ENCODE measurements at places on chromosomes 2 and 18.

GRCh38 chr2:236676136-236676873, 106.7 kb downstream of the ACKR3 start:
- DNase-seq: no peak

GRCh38 chr2:235053651-235054050, 101.8 kb downstream of the SH3BP4 start:
- no peak for DNase-seq

GRCh38 chr2:85893428-85894258, 4.9 kb upstream of the ST3GAL5 start:
- DNase-seq: peak; percentile 64

GRCh38 chr18:12960853-12961397, 13.1 kb downstream of the SEH1L start:
- DNase-seq: no peak

GRCh38 chr2:161974461-161974860, 99.6 kb downstream of the DPP4 start:
- no peak for DNase-seq

DNA sequence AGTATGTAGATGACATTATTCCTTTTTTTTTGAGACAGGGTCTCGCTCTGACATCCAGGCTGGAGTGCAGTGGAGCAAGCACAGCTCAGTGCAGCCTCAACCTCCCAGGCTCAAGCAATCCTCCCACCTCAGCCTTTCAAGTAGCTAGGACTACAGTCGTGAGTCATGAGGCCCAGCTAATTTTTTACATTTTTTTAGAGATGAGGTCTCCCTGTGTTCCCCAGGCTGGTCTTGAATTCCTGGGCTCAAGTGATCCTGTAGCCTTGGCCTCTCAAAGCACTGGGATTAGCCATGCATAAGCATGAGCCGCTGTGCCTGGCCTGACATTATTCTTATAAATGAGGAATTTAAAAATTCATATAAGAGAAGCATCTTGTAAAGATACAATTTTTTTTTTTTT, 86.9 kb downstream of the FAM117B start:
- DNase-seq: peak; percentile 53

- DNase-seq: peak; percentile 53
Measured at GRCh38 chr2:191404568-191404991, 159.4 kb downstream of the MYO1B start.

DNA sequence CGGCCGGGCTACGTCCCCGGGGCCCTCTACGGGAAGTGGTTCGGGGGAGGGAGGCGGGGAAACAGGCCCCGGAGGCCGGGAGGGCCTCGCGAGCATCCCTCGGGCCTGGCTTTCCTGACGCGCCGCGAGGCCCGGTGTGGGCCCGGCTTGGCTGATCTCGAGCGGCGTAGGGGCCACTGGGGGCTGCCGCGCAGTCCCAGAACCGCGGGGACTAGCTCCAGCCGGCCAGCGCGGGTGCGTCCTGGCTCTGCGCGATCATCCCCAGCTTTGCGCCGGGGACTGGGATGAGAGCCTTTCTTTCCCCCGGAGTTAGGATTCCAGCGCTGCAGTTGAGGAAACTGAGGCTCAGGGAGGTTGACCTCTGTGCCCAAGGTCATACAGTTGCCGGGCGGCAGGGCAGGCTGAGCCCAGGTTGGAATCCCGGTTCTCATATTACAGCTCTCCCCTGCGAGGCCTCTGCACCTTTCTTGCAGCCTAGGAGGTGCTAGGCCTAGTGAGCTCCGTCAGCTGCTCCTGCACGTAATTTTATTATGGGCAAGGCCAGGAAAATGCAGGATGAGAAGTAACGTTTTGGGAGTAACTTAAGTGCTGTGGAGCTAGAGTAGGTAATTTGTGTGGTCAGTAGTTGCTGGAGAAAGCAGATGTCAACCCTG, 501 bp downstream of the LPIN1 start:
- DNase-seq: peak; percentile 7

All from brain microvascular endothelial cell (primary cell).